ENCODE measurements at places on chromosomes 13 and 19. TPM values are rescaled to one million over a fixed set of nuclear protein-coding genes. Genes with fewer than 3 reads are reported as not detected.
A peak's percentile ranks its signal among the peaks of the same experiment; 100 is the strongest.

DNA sequence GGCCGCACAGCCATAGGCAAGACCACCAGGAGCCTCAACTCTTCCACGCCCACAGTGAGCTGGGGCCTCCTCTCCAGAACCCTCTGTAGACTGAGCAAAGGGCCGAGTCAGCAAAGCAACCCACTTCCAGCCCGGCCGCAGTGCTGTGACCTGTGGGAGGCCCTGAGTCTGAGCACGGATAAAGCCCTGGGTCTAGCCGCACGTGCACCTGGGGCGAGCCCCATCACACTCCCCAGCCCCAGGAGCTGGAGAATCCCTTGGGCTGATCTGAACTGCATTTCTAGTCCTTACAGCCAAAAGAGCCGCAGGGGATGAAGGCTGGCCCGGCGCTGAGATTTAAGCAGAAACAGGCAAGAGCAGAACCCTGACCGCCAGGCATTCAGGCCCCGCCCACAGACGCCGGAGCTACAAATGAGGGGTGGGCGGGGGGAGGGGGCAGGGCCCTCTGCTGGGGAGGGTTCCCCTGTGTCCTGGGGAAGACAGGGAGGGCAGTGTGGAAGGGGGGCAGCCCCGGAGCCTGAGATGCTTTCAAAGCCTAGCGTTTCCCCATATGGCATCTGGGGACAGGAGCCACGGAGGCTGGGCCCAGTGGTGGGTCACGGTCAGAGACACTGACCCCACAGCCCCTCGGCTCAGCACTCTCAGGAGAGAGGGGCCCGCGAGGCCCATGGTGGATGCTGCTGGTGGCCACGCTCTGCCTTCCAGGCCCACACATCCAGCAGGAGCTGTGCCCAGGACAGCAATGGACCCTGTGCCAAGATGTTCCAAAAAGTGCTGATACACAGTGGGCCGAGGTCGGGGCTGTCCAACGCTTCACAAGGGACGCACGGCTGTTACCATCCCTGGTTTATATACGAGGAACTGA, 4.9 kb downstream of the TMEM259 start:
- no peak overlapping the region for H3K27ac ChIP-seq
- H3K27me3 ChIP-seq = no peaks in the 10 kb centered on the region
- no peak for DNase-seq

GRCh38 chr19:964761-965694, 19.1 kb upstream of the WDR18 start:
- no peaks in the 10 kb centered on the region for H3K36me3 ChIP-seq
- no peak overlapping the region for H3K27ac ChIP-seq
- H3K4me3 ChIP-seq = no peak overlapping the region
- no peak for DNase-seq

DNA sequence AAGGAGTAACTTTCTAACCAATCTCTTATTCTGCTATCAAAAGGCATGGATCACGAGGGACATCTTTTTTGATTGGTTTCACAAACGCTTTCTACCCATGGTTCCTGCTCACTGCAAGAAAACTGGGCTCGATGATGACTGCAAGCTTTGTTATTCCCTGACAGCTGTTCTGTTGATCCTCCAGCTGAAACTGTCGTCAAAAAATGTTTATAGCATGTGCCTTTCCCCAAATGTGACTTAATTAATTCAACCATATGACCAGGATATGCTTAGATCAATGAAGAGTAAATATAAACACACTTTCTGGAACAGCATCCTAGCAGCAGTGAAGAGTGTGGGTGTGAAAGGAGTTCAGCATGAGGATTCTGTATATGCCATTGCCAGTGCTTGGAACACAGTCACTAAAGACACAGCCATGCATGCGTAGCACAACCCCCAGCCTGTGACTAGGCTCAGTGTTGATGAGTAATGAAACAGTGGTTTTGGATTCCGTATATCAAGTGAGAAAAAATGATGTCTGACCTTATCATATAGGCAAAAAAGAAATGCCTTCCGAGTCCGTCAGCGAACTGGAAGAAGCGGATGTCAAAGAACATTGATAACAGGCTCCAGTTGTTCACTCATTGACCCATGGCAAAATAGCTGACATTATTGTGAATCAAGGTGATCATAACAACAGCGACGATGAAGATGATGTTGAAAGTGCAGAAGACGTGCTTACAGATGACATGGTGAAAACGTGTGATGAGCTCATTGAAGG, 347.4 kb downstream of the FGF9 start:
- no peak for DNase-seq
- no peak overlapping the region for H3K4me3 ChIP-seq
- H3K4me1 ChIP-seq = no peaks in the 10 kb centered on the region
- H3K27ac ChIP-seq = no peak overlapping the region
- no peaks in the 10 kb centered on the region for H3K36me3 ChIP-seq

GRCh38 chr19:48487948-48488347, 18.8 kb downstream of the CYTH2 start:
- DNase-seq = peak; percentile 90
- H3K4me3 ChIP-seq = no peak overlapping the region
- H3K27ac ChIP-seq = no peak overlapping the region
- H3K4me1 ChIP-seq = peaks cover 9% of the 10 kb centered on the region
- no peaks in the 10 kb centered on the region for H3K27me3 ChIP-seq

DNA sequence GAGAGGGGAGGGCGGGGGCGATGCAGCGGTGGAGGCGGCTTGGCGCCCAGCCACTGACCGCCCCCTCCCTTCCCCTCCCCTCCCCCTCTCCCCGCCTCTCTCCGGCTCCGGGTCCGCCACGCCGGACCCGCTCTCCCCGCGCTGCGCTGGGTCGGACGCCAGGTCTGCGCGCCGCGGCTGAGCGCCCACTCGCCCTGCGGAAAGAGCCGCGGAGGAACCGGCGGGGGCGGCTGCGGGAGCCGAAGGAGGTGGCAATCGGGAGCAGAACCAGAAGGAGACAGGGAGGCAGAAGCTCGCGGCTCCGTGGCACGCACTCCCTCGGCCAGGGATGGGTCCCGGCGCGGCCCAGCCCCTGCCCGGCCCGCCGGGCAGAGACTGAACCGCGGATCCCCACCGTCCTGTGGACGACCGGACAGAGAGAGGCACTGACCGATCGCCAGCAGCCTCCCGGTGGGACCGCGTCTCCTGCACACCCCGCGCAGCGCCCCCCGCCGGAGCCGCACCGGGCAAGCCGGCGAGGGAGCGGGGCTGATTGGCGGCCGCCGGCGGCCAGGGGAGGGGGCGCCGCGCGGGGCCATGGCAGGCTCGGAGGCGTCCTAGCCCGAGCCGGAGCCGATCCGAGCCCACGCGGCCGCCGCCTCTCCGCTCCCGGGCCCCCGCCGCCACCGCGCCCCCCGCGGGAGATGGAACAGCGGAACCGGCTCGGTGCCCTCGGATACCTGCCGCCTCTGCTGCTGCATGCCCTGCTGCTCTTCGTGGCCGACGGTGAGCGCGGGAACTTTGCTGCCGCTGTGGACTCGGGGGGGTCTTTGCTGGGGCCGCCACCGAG, at the start of gene VSTM2B:
TSS of gene VSTM2B (plus strand) at position 94 of the 829 bp plus-strand sequence. CDS start at position 684, 590 bp downstream.
- no peaks in the 10 kb centered on the region for H3K36me3 ChIP-seq
- H3K4me3 ChIP-seq = no peak within 1 kb of the TSS
- H3K27me3 ChIP-seq = peaks cover 82% of the 10 kb centered on the region
- H3K27ac ChIP-seq = no peak within 1 kb of the TSS

GRCh38 chr19:37986048-37986750, 79.2 kb downstream of the SIPA1L3 start:
- no peaks in the 10 kb centered on the region for H3K36me3 ChIP-seq
- no peaks in the 10 kb centered on the region for H3K27me3 ChIP-seq
- H3K27ac ChIP-seq = no peak overlapping the region
- no peak for DNase-seq
- H3K4me1 ChIP-seq = no peaks in the 10 kb centered on the region

DNA sequence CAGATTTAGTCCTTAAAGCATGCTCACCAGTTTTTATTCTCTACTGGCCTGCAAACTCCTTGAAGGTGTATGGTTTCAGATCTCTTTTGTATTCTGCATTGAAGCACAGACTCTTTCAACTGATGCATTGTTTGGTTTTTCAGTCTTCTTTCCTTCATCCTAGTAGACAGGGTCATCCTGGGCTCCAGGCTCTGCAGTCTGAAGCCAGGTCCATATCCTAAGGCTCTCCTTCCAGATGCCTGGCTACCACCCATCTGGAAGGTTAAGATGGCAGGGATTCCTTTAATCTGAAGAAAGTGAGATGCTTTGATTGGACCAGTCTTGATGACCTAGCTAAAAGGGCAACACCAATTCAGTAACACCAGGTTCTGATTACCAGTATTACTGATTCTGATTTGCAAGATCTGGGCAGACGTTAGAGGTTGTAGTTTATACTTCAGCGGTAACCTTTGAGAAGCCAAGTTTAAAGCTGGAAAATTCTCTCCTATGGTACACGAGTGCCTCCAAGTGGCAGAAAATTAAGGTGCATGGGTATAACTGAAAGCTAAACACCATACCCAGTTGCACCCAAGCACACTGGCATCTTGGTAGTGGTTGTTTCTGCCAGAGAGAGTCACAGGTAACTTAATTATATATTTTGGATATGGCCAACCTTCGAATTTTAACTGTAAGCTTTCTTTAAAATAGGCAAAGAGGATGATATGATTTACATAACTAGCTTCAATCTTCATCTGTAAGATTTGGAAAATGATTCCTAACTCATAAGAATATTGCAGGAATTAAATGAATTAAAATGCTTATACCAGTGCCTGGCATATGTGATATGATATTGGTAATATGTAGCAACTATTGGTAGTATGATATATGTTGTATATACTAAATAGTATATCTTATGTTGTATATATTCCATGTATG, 1651.9 kb upstream of the MIR17HG start:
- H3K4me1 ChIP-seq = no peaks in the 10 kb centered on the region
- peak; percentile 76 for DNase-seq
- H3K27ac ChIP-seq = no peak overlapping the region
- H3K27me3 ChIP-seq = no peaks in the 10 kb centered on the region
- H3K36me3 ChIP-seq = no peaks in the 10 kb centered on the region

DNA sequence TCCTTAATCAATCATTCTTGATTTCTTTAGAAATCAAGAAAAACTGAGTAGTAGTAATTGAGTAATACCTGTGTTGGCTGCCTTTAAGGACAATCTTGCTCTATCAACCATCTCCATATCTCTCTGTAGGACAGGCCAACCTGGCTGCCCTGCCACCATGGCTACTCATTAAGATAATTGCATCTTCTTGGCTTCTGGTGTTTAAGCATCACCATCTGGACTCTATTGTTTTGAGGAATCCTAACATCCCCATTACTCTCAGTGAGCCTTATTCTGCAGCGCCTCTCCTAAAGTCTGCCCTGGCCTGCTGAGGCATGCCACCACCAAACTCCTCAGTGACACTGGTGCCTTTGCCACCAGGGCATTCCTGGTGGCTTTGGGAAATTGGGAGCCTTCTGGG, 442.6 kb upstream of the ZNF507 start:
- DNase-seq = no peak
- H3K36me3 ChIP-seq = no peaks in the 10 kb centered on the region
- peaks cover 1% of the 10 kb centered on the region for H3K4me1 ChIP-seq
- no peaks in the 10 kb centered on the region for H3K27me3 ChIP-seq
- no peak overlapping the region for H3K4me3 ChIP-seq
- no peak overlapping the region for H3K27ac ChIP-seq

- no peak for DNase-seq
- H3K27me3 ChIP-seq = no peaks in the 10 kb centered on the region
- no peaks in the 10 kb centered on the region for H3K4me1 ChIP-seq
These were observed 19.6 kb upstream of the QTRT1 start for GRCh38 chr19:10681658-10682057.

DNA sequence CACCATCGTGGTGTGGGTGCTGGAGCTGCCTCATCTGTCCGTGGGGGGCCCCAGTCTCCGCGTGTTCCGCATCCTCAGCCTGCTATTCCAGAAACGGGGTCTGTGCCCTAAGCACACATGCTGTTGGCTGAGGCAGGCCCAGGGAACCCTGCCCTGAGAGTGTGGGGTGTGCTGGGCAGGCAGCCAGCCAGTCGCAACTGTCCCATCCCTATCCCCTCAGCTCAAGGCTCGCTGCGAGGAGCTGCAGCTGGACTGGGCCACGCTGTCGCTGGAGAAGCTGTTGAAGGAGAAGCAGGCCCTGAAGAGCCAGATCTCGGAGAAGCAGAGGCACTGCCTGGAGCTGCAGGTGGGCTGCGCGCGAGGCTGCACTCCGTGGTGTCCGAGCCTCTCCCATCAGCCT, 21.9 kb downstream of the PLEKHJ1 start:
- H3K27ac ChIP-seq = no peak overlapping the region
- H3K4me1 ChIP-seq = no peaks in the 10 kb centered on the region
- H3K36me3 ChIP-seq = peaks cover 93% of the 10 kb centered on the region
- no peak for DNase-seq
- H3K27me3 ChIP-seq = no peaks in the 10 kb centered on the region
- no peak overlapping the region for H3K4me3 ChIP-seq

GRCh38 chr13:19984430-19985218, 26.1 kb downstream of the ZMYM2 start:
- H3K4me3 ChIP-seq = no peak overlapping the region
- H3K4me1 ChIP-seq = peaks cover 6% of the 10 kb centered on the region
- H3K36me3 ChIP-seq = no peaks in the 10 kb centered on the region
- no peak overlapping the region for H3K27ac ChIP-seq

DNA sequence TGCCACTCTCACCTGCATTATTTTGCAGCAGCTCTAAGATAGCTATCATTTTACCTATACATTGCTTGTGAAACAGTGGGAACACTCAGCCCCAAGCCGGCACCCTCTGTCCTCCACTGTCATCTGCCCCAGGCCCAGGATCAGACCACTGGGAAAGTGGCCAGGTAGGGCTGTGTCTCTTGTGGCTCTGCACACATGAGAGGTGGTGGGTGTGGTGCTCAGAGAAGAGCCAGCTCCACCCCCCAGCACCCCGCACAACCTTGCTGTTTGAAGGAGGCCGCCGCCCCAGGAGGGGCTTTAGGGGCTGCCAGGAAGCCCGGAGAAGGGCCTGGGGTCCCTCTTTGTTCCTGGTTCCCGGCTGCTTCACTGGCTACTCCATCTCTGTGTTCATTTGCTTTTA, 26.6 kb downstream of the PPP1R37 start:
- no peaks in the 10 kb centered on the region for H3K27me3 ChIP-seq
- H3K36me3 ChIP-seq = no peaks in the 10 kb centered on the region
- H3K27ac ChIP-seq = no peak overlapping the region
- H3K4me1 ChIP-seq = peaks cover 24% of the 10 kb centered on the region

DNA sequence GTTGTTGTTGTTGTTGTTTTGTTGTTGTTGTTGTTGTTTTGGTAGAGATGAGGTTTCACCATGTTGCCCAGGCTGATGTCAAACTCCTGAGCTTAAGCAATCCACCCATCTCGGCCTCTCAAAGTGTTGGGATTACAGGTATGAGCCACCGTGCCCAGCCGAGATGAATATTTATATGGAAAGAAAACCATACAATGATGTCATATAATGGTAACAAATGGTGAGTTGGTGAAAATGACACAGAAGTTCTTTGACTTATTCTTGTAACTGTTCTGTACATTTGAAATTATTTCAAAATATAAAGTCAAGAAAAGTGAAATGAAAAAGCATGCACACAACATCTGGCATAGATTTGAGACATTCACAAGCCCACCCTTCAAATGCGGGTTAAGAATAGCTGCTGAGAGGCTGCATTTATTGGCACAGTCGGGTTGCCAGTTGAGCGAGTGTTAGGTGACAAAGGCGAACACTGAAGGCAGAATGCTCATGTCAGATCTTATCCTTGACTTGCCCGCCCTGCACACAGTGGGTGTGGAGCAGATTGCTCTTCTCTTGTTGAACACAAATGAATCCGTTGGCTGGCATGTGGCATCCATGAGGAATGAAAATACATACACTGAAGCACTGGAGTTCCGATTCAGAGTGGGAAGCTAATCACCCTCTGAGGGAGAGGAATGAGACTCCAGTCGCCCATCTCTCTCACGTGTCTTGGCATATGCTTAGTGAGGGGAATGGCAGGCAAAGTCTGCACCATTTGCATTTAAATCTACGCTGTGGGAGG, 15.8 kb upstream of the UBE2S start:
- H3K27ac ChIP-seq = no peak overlapping the region
- H3K4me3 ChIP-seq = no peak overlapping the region
- H3K27me3 ChIP-seq = no peaks in the 10 kb centered on the region
- no peak for DNase-seq

The PEAK3 gene
- 0.05 TPM for polyA plus RNA-seq

The ANO8 gene
- polyA plus RNA-seq = 70.7 TPM

The CCDC159 gene
- 238 TPM for polyA plus RNA-seq

The ITGBL1 gene
- polyA plus RNA-seq = 8.3 TPM

The MARK4 gene
- polyA plus RNA-seq = 19.1 TPM

Data from adrenal gland (tissue), 19 donors.